ENCODE measurements at places on chromosomes 7 and 10.

- no peak for DNase-seq
Measured at GRCh38 chr10:73910401-73910763, 550 bp upstream of the PLAU start.

- DNase-seq: no peak
Measured at GRCh38 chr7:128876978-128877755, 14.5 kb downstream of the ATP6V1F start.

GRCh38 chr10:97060441-97061084, 125.2 kb downstream of the SLIT1 start:
- no peak for DNase-seq

DNA sequence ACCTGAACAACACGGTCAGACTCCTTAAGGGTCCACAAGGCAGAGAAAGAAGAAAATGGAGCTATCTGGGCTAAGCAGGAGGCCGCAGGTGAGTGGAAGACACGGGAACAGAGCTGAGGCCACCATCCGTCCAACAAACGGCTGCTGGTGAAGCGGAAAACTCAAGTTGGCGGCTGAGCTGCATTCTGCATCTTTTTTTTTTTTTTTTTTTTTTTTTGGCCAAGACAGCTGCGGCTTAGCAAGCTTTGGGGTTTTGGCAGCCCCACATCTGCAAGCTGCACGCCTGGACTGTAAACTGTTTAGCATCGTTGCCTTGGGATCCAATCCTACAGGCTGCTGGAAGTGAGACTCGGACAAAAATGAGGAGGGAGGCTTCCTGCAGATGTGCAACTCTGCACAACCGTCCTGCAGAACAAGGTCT, 37.4 kb downstream of the RGS10 start:
- DNase-seq: no peak

DNA sequence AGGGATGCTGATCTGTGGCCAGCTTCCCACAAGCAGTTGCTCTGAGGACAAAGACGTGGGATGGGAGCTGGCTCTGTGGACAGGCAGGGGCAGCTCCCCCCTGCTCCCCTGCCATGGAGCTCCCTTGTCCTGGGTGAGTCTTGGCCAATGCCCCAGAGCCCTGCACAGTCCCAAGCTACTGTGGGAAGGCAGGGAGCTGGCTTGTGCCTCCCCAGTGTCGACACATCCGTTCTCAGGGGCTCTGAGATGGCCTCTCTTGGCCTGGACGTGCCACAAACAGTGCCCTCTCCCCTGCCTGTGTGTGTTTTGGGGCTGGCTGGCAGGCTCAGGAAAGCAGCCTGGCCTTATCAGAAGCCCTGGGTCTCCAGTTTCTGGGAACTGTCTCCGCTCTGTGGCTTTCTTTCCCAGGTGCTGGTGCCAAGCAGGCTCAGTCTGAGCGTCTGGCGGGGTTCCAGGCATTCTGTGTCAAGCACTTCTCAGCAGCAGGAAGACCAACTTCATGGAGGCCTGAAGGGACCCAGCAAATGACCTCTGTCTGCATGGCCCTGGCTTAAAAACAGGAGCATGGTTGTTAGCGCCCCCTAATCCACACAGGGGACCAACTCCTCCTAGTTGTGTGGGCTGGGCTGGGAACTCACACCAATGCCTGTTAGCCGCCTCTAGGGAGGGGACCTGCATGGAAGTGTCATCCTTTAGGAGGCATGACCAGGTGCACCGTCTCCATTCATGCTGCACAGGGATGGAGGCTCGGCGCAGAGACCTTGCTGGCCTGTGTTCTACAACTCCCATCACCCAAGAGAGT, 375.2 kb downstream of the RPS24 start:
- DNase-seq: no peak

GRCh38 chr10:125200396-125200795, 40.0 kb upstream of the CTBP2 start:
- no peak for DNase-seq

DNA sequence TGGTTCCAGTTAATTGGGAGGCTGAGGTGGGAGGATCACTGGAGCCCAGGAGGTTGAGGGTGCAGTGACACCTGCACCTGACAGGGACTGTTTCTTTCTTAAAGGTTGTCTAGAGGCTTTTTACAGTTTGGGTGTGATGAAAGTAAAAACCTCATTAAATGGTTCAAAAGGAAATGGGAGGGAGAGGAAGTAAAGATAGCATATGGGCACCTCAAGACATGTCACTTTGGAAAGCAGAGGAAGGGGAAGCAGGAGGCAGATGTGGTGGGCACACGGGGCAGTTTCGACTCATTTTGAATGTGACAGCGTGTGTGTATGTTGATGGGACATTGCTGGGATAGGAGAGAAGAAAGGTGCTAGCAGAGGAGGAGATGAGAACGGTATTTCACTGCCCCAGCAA, 203.1 kb downstream of the MLLT10 start:
- no peak for DNase-seq

- no peak for DNase-seq
Measured at GRCh38 chr7:123157606-123158005, 42.2 kb downstream of the SLC13A1 start.

GRCh38 chr7:30950197-30950596, 13.6 kb upstream of the GHRHR start:
- no peak for DNase-seq

GRCh38 chr7:151035902-151036301, 7.7 kb downstream of the ABCB8 start:
- no peak for DNase-seq

GRCh38 chr7:28410628-28411531, 1.4 kb upstream of the CREB5 start:
- no peak for DNase-seq

DNA sequence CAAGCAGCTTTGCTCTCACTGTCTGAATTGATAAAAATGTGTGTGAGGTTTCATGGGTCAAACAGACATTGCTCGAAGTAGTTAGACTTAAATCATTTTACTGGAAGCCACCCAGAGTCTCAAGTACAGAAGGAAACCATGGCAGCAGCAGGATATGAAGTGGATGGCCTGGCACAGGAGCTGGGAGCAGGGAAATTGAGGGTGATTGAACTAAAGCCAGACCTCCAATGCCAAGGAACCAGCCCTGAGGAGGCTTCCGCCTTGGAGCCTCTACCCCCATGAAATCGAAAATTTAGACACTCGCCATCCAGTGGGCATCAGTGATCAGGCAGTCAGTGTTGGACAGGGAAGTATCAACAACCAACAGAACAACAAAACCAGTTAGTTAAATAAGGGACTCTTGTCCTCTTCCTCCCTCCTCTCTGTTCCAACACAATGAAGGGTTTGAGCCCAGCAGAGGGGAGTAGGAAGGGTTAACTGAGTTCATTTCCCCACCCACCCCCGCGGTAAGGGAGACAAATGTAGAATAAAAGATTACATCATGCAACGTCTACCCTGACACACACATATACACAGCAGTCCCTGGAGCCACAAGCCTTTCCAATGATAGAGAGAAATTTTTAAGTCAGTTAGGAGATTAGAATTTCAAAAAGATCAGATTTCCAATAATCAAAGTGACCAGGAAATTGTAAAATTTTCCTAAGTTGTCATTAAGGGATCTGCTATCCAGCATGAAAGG, 156.3 kb downstream of the SLC16A9 start:
- no peak for DNase-seq

- DNase-seq: no peak
Measured at GRCh38 chr7:90723866-90724265, 127.7 kb downstream of the CDK14 start.

GRCh38 chr7:35723011-35723410, 28.1 kb upstream of the HERPUD2 start:
- no peak for DNase-seq

DNA sequence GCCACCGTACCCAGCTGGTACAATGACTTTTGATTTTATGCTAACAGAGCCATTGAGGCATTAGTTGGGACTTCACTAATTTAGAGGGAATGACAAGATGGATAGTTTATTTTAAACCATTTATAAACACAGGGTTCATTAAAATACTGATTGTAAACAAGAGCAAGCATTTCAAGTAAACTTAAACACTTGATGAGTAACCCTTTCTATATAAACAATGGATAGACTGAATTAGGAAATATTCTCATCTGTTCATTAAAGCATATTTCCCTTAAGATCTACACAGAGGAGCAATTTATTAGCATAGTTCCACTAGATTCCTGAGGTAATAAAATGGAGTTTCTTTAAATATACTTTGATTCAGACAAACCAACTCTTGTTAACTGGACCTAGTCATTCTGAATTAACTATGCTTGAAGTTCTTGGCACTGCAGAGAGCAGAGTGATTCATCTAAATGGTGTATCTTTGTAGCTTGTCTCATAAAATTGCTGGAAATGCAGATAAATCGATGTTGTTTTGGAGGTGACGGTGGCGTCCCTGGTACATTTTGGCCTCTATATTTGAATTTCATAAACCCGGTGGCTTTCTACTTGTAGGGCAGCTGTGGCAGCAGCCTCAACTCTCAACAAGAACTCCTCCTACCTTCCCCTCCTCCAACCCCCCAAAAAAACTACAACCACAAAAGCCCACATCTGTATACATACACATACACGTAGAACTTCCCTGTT, 15.4 kb upstream of the VDAC2 start:
- no peak for DNase-seq

GRCh38 chr7:70670288-70670687, 461.7 kb upstream of the GALNT17 start:
- DNase-seq: no peak
